ENCODE measurements at places on chromosomes 1 and 21.

- no peak for DNase-seq
These were observed 621.0 kb downstream of the LTN1 start for GRCh38 chr21:28371713-28372112.

DNA sequence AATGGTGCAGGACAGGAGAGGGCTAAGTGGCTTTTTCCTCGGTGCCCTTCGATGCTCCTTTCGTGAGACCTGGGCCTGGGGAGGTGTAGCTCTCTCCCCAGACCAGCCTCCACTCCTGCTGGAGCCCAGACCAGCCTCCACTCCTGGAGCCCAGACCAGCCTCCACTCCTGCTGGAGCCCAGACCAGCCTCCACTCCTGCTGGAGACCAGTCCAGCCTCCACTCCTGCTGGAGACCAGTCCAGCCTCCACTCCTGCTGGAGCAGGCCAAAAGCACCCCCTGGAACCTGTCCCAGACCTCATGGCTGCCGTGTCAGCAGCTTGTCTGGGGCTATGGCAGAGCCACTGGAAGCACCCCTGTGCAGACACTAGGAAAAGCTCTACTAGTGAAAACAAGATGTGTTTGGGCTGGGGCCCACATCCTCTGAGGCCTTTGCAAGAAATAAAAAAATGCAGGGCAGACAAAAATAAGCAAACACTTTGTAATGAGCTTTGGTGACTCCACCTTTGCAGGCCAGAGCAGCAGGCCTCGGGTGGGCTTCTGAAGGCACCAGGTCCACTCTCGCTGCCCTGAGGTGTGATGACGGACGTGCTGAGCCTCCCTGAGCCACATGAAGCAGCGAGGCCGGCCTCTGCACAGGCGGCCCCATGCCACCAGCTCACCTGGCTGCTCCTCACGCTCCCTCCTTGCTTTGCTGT, 116.0 kb upstream of the IFFO2 start:
- DNase-seq, result no peak

DNA sequence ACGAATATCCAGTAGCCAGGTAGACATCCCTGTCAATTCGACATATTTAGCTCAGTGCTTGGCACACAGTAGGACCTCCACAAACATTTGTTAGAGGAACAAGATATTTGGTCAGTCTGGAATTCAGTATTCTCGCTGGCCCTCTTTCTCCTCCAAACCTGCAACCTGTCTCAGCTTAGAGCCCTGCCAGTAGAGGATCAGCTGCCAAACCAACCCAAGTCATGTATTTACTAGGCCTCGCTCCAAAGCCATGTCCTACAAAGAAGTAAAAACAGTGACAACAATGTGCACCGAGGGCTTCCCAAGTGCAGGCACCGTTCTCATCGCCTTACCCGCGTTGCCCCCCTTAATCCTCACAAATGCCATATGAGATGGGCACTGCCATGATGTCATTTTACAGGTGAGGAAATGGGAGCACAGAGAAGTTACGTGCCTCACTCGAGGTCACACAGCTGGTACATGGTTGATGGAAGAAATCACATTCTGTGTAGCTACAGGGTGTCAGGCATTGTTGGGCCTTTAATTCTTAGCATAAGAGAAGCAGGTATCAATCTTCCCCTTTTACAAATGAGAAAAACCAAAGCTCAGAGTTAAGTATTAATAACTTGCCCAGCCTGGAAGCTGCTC, 26.0 kb upstream of the CDCA8 start:
- no peak for DNase-seq

- DNase-seq, result no peak
These were observed 108.2 kb downstream of the DIRAS3 start for GRCh38 chr1:67942274-67942673.

DNA sequence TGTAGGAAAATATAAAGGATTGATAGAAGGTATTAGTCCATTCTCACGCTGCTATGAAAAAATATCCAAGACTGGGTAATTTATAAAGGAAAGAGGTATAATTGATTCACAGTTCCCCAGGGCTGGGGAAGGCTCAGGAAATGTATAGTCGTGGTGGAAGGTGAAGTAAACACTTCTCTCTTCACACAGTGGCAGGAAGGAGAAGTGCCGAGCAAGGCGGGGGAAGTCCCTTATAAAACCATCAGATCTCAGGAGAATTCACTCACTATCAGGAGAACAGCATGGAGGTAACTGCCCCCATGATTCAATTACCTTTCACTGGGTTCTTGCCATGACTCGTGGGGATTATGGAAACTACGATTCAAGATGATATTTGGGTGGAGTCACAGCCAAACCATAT, 1806.0 kb downstream of the MRPL39 start:
- DNase-seq, result no peak

DNA sequence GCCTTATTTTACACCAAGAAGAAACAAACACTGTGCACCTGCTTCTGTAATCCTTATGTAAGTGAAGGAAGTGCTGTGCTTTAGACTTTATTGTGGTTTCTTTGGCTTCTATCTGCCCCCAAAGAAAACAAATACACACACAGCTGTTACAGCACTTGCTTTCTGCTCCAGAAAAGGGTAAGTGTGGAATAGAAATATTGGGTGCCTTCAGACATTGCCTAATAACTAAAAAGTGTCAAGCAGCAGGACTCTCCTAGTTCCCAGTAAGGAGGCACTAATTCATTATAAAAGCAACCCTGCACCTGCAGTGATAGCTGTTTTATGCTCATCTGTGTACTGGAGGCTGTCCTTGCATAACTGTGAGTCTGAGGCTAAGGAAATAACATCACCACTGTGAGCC, 23.4 kb upstream of the PRRX1 start:
- DNase-seq, result no peak

DNA sequence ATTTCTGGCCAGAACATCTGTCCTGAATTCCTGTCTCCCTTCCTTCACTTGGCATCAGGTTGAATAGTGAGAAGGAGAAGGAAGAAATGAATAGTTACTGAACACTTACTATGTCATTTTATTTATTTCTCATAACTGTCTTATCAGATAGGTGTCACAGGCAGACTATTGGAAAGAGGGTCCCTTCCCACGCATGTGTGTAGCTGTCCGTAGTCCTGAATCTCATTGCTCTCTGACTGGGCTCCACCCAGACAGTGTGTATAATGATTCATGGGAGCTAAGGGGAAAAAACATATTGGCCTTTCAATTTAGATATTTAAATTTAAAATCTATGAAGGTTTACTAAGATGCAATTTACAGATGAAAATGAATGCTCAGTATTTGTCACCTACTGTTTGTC, 86.1 kb downstream of the OMA1 start:
- peak; percentile 11 for DNase-seq

- no peak for DNase-seq
These were observed 187.0 kb downstream of the FASLG start for GRCh38 chr1:172845865-172846264.

- DNase-seq, result no peak
These were observed 7.0 kb downstream of the ERI3 start for GRCh38 chr1:44348061-44348485.

DNA sequence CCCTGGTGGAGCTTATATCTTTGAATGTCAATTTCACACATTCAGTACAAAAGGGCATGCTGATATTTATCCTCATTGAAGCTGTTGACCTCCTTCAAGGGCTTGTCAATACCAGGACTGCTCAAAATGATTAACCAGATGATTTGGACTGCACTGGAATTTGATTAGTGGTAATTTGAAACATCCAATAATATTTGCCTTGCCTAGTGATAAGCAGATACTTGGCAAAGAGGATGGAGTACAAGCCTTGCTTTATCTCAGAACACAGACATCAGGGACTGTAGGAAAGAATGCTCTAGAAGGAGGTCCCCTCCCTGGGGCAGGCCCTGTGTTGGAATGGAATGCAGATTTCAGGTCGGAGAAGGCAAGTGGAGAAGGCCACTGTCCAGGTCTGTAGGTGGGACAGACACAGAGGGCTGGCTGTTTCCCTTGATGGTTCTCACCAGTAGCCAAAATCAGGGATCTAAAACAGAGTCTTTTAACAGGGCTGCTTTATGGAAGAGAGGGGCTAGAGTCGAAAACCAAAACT, 64.8 kb upstream of the ZNF648 start:
- no peak for DNase-seq

GRCh38 chr21:34801519-34802132, 132.8 kb downstream of the CLIC6 start:
- peak; percentile 32 for DNase-seq

GRCh38 chr1:9822897-9823692, 670 bp downstream of the CLSTN1 start:
- DNase-seq, result no peak

DNA sequence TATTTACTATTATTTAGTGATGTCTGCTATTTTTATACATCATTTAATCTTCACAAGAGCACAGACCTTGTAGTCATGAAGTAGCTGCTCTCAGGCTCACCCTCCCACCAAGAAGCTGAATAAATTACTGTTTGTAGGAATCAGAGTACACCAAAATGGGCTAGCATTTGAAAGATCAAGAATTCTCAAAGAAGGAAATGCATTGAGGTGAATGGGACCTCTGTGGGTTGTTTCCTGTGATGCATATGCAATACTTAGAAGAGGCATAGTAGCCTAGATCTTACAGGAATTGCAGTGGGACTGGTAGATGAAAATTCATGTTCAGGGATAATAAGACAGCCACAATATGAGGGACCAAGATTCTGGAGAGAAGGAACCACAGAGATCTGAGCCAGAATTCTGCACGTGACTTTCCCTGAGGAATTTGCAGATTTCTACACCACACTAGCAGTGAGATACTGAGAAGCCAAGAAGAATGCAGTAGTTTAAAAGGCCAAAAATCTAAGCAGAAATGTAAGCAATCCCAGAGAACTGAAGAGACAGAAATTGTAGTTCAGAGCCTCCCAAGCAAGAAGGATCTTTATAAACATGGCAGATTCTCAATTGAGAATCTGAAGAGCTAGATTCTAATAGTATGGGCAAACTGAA, 307.0 kb downstream of the ST6GALNAC3 start:
- no peak for DNase-seq

- DNase-seq, result no peak
These were observed 80.3 kb upstream of the PTBP2 start for GRCh38 chr1:96641282-96641681.

DNA sequence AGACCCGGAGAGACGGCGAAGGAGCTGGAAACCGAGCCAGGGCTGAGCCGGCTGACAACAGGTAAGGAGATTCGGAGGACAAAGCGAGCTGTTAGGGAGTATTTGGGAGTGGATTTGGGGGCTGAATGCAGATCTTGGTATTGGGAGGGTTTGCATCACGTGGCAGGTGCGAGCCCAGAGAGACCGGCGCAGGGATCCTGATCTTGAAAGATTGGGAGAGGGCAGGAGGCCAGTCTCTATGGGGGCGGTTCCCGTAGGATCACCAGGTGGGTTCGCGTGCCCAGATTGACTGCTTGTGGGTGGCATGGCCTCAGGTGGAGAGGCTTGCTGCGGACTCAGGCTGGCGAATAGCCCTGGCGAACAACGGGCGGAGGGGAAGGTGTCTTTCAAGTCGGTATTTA, 204 bp downstream of the CIART start:
- no peak for DNase-seq

DNA sequence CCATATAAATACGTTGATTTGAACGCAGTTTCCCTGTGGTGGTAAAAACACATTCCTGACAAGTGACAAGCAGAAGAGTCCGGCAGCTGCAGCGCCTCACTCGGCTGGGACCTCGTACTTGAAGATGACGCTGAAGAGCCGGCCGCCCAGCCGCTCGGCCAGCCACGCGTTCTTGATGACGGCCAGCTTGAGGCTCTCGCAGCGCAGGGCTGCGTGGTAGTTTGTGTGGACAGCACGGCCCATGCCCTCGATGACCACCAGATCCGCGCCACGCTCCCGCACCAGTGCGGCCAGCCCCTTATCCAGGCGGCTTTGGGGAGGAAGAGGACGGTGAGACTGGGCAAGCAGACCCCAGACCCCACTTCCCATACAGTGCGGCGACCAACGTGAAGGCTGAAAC, 17.6 kb downstream of the PANK4 start:
- no peak for DNase-seq

All from foreskin keratinocyte (primary cell).